ENCODE measurements at places on chromosomes 1 and 21.

DNA sequence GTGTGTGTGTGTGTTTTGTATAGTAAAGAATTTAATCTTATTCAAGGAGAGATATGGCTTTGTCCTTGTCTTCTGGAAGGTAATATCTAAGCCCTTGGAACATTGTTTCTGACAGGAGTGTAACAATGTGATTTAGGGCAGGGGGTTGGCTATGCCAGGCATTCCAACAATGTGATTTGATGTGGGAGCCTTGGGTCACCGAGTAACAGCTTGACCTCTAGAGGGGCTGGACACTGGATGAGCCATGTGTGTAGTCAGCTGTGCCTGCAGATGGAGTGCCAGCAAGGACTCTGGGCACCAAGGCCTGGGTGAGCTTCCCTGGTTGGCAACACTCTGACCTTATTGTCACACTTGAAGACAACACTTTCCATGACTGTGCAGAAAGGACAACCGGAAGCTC, 336.1 kb upstream of the ZP4 start:
- DNase-seq, result no peak

GRCh38 chr21:34795548-34796180, 126.9 kb downstream of the CLIC6 start:
- DNase-seq, result no peak

GRCh38 chr1:246460406-246460805, 46.7 kb downstream of the SMYD3 start:
- no peak for DNase-seq

- no peak for DNase-seq
Observed at GRCh38 chr1:183090391-183091006, 67.3 kb downstream of the LAMC1 start.

DNA sequence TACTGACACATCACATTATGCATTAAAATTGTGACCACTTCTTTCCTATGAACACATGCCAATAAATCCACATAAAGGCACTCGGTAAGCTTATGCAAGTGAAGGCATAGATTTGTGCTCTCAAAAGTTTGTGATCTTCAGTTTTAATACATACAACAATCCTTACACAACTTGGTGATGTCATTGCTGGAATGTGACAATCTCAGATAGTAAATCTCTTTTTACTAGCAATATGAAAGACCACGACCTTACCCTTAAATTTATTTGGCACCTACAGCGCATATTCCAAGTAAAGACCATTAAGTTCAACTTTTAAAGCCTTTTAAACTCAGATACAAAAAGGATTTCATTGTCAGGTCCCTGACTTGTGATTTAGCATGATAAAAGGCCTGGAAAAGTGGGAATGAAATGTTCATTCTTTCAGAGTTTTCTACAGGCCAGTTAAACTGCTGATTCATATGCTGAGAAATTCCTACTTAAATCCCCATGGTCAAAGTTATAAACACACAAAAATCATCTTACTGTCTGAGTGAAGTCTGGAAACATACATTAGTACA, 157.4 kb downstream of the SIPA1L2 start:
- DNase-seq, result no peak

DNA sequence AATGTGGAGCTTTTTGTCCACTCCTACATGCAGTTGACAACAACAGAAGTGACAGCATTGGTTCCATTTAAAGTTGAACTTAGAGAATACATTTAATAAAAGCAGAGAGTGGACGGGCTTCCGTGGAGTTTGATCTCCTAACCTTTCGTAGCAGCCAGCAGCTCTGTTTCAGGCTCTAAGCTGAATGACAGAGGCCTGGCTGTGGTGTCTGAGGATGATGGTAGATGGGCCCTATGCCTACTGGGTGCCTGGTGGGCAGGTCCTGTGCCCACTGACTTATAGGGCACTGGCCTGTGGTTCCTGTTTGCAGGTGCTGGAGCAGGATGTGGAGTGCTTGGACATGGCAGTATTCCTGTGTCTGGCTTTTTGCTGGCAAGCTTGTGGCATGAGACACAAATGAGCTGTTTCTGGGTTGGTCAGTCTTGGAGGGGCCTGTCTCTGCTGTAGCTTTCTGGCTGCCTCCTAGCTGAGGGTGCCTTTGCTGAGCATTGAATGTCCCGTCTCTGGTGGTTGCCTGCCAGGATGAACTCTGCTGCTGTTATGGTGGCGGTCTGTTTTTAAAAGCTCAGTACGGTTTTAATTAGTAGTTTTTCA, 54.6 kb downstream of the PRDM2 start:
- DNase-seq, result no peak

GRCh38 chr21:34890724-34891612, 158.1 kb downstream of the RUNX1 start:
- DNase-seq, result no peak

DNA sequence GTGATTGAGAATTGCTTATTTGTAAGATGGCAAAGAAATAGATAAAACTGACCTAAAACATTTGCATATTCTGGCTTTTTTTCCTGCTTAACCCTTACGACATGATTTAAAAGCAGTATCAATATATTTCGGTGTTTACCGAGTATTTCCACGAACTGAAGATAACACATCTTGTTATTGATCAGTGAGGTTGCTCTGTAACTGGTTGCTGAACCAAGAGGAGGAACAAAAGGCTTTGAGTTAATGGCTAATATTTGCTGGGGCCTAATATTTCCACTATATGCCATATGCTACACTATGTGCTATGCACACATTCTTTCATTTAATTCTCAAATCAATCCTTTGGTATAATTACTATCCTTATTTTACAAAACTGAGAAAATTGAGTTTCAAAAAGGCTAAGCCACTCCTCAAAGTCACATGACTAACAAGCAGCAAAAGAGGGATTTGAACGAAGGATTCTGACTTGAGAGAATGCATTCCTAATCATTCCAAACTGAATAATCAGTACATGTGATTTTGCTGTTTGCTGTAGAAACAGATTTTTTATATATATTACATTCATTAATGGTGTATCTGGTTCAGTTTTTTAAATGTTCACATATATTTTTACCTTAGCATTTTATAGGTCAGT, 346.0 kb downstream of the USP25 start:
- no peak for DNase-seq

- DNase-seq, result no peak
Observed at GRCh38 chr21:44614161-44614631, 2.3 kb downstream of the KRTAP10-8 start.

DNA sequence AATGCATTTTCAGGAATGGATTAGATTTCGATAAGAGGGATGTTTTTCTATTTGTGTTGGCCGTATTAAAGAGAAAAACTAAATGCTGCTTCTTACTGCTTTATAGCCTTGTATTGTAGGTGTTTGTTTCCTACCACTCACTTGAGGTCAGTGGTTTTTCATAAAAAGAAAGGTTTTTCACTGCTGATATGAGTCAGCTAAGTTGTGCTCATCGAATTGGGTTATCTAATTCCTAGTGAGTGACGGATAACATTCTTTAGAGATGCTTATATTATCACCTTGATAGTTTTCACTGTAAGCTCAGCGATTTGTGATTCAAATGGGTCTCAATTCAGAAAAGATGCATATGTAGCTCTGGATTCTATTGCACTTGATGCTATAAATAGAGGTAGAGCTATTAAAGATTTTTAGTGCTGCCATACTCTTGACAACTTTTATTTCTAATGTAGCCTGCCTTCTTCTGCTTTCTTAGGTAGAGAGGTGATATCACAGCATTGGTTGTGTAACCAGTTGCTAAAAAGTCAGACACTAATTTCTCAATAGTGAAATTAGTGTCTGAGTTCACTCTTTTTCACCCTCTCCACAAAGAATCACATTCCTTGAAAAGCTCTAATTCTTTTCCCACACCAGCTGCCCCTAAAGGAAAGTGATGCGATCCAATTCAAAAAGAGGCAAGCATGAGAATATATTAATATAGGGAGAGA, 180.0 kb downstream of the RASAL2 start:
- no peak for DNase-seq

- no peak for DNase-seq
Observed at GRCh38 chr1:227891955-227892488, 55.7 kb downstream of the WNT9A start.

GRCh38 chr1:15222653-15223303, 24.2 kb upstream of the FHAD1 start:
- no peak for DNase-seq

- DNase-seq, result no peak
Observed at GRCh38 chr1:244314921-244315559, 136.7 kb downstream of the ADSS2 start.

- DNase-seq, result no peak
Observed at GRCh38 chr1:201459775-201460174, 9.2 kb downstream of the PHLDA3 start.

DNA sequence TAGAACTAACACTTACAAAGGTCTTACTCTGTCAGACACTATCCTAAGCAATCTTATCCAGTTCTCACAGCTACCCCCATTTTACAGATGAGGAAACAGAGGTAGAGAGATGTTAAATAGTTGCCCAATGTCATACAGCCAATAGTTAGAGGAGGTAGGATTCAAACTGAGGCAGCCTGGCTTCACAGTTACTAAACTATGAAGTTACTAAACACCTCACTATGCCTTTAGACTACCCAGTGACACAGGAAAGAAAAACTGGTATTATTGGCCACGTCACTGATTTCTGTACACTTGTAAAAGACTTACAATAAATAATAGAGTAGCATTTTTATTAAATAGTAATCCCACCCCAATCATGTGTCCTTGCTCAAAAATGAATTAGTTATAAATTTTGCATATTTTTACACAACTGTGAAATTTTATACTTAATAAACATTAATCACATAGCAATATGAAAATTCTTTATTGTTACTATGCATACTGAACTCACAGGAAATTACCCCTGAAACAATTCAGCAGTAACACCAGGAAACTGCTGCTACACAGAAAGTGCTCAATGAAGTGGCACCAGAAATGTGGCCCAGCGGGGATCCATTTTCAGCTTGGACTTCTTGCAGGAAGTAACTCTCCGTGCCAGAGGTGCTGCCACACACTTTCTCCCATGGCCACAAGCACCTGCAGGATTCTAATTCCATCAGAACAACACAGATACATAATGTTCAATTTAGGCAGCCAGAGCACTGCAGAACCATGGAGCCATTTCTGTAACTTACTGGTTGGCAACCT, 69.4 kb downstream of the VAV3 start:
- DNase-seq, result no peak

DNA sequence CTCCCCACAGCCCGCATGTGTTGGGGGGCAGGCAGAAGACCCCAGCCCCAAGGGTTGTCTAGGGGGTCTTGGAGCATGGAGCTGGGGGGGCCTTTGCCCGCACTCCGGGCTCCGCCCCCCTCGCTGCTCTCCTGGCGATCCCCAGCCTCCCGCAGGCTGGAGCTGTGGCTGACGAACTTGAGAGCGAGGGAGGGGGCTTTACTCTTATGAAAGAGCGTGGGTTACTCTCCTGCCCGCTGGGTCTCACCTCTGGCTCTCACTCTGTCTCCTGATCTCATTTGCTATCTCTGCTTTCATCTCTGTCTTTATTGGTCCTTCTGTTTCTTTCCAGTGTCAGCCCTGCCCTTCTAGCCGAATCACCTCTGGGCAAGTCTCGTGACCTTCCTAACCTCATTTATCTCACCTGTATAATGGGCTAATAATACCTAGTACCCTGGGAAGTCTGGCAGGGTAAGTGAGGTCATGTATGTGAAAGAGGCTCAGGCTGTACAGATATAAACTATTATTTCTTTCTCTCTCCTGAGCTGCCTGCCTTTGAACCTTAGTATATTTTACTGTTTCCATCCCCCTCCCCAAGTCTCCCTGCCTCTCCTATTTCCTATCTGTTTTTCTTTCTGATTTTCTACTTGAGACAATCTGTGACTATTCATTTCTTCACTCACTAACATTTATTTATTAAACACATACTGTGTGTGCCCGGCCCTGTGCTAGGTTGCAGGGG, 731 bp downstream of the EFNA4 start:
- no peak for DNase-seq

- DNase-seq, result no peak
Observed at GRCh38 chr1:182995894-182996293, 27.3 kb upstream of the LAMC1 start.

DNA sequence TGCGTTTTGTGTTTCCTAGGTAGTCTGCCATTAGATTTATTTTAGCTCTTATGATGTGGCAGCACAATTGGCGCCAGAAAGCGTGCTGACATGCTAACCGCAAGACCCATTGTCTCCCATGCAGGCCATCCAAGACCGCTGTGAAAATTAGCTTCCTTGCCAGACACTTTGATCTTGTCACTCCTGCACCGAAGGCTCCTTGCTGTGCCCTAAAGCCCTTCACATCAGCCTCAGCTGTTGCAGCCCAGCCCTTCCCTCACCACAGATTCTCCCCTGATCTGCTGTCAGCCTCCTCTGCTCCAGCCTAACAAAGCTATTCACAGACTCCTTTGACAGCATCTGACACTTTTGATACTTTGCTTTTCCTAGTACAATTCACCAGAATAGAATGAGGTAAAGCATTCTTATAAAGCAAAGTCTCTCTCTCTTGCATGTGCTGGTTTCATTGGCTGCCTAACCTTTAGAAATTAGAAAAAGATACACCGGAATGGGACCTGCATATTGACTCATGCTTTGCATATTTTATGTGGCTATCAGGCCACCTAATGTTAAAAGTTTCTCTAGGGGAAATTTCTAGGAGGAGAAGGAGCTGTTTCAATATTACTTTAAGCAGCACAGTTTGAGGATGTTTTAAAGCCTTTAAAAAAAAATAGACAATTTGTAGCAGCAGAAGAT, 280.3 kb upstream of the FMN2 start:
- DNase-seq, result no peak

GRCh38 chr1:2463396-2463795, 12.7 kb upstream of the PLCH2 start:
- DNase-seq, result no peak

DNA sequence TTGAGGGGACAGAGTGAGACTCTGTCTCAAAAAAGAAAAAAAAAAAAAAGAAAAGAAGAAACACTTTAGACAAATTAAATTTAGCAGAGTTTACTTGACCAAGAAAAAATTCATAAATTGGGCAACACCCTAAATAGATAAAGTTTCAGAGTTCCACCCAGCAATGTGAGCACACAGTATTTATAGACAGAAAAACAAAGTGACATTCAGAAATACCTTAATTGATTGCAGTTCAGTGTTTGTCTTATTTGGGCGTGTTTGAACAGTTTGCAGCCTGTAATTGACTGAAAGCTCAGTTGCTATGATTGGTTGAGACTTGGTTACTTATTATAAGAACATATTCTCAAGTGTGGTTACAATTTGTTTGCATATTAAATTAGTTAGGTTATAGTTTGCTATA, 603.5 kb upstream of the NEGR1 start:
- DNase-seq, result no peak

- DNase-seq, result no peak
Observed at GRCh38 chr1:27331922-27332321, 9.9 kb upstream of the SYTL1 start.

GRCh38 chr1:61978796-61979195, 215.9 kb upstream of the L1TD1 start:
- DNase-seq, result no peak

- no peak for DNase-seq
Observed at GRCh38 chr1:40431385-40431784, 18.9 kb upstream of the ZFP69B start.

- no peak for DNase-seq
Observed at GRCh38 chr1:238191170-238191569, 300.4 kb upstream of the ZP4 start.
